Osteocyte (in vitro differentiated cells): ENCODE measurements at places on chromosomes 12 and 14. TPM values are rescaled to one million over a fixed set of nuclear protein-coding genes. Genes with fewer than 3 reads are reported as not detected.

The LRP1-AS gene
- total RNA-seq = not detected in 2 replicates

DNA sequence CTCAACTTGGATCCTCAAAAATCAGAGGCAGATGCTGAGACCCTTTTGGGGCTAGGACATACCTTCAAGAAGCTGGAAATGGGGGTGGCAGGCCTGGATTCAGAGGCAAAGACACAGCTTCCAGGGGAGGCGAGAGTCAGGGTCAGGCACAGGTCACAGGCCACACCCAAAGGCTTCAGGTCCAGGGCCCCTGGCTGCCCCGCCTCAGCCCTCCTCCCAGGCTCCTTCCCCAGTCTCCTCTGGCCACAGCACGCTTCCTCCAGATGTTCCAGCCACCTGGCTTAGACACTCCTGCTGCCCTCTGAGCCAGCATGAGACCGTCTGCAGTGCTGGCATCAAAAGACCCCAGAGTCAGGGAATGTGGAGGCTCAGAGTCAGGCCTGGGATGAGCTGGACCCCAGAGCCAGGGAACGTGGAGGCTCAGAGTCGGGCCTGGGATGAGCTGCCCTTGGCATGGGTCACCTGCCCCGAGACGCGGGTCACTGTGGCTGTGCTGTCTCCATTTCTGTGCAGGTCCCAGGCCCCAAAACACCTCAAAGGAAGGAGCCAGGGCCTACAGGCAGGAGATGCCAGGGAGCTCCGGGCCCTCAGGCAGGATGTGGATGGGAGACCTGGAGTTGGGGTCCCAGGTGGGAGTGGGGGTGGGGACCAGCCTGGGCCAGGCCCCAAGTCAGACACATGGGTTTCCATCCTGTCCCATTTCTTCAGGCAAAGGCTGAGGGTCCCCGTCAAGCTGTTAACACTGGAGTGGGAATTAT is 58.9 kb downstream of the DIO3 start:
- no peak for DNase-seq

The WNT1 gene
- total RNA-seq = not detected in 2 replicates

GRCh38 chr14:90867501-90867900 is 51.3 kb upstream of the TTC7B start:
- no peak for DNase-seq

DNA sequence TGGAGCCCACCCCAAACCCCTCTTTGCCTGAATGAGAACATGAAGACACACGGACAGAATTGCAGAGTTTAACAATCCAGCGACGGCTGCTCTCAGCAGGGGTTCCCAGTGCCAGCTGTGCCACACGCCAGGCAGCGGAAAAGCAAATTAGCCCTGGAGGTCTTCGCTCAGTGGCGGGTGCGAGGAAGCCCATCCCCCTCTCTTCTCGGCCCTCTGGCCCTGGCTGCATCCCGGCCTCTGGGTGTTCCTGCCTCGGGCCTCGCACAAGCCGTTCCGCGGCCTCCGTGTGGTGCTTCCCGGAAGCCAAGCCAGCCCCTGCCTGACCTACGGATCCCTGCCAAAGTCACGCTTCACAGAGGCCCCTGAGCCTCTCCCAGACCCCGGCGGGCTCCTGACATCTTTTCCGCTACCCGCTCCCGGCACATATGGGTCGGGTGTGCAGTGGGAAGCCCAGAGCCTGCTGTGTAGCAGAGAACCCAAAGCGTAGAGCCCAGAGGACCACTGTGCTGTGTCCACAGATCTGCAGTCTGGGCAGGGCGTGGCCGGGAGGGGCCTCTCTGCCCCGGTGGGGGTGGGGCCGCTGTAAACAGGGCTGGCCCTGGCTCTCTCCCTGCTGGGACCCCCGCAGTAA is 70.7 kb upstream of the GALNT9 start:
- no peak for DNase-seq

DNA sequence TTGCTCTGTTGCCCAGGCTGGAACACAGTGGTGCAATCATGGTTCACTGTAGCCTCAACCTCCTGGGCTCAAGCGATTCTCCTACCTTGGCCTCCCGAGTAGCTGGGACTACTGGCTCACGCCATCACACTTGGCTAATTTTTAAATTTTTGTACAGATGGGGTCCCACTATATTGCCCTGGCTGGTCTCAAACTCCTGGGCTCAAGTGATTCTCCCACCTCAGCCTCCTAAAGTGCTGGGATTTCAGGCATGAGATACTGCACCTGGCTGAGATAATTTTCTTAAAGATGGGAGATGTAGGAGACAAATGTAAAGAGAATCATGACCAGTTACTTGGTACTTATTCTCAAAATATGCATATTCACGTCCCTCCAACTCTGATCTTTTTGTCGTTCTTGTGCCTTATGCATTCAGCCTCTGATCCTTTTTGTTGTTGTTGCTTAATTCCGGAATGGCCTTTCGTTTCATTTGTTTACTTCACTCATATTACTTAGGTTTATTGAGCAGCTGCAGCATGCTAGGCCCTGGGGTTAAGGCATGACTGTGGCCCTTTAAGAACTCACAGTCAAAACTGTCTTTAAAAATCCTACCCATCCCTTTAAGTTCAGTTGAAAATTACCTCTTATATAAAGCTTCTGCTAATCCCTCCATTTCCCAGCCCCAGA is 8.9 kb downstream of the RBMS2 start:
- DNase-seq = no peak

The IAPP gene
- not detected in 2 replicates for total RNA-seq

DNA sequence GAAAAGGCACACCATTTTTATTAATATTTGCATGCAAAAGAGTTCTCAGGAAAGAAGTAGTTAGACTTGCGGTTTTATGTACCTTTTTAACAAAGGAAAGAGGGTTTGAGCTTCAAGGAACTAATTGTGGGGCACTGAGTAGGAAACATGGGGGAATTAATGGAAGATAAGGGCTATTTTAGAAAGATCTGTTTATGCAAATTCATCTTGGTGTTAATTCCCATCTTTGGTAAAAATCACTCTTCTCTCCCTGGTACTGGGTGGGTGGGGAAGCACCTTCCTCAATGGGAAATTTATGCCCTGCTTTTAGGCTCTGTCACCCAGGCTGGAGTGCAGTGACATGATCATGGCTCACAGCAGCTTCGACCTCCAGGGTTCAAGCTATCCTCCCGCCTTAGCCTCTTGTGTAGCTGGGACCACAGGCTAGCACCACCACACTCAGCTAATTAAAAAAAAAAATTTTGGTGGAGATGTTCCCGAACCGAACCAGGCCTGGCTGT is 30.1 kb upstream of the RESF1 start:
- no peak for DNase-seq
